ENCODE measurements at places on chromosomes 11 and 22. TPM values are rescaled to one million over a fixed set of nuclear protein-coding genes. Genes with fewer than 3 reads are reported as not detected.

CARS1 gene
- 217 TPM for total RNA-seq

ISX gene
- not detected for total RNA-seq

DNA sequence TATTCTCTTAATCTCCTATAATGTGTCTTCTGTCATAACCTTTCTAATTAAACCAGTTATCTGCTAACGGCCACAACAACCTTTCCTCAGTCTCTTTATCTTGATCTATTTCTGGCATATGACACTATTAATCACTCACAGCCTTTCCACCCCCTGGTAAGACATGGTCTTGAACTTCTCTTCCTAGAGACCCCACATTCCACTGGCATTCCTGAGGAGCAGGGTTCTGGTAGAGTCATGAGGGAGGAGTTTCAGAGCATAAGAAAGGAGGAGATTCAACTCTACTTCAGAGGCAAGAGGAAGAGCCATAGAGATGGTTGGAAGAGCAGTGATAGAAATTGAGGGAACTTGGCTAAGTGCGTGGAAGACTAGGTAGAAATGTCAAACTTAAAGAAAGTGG, 325.6 kb downstream of the BLID start:
- H3K4me3 ChIP-seq = no peak overlapping the region
- H3K4me1 ChIP-seq = no peaks in the 10 kb centered on the region
- no peak overlapping the region for H3K27ac ChIP-seq
- no peak for DNase-seq
- peaks cover 9% of the 10 kb centered on the region for H3K27me3 ChIP-seq

DNA sequence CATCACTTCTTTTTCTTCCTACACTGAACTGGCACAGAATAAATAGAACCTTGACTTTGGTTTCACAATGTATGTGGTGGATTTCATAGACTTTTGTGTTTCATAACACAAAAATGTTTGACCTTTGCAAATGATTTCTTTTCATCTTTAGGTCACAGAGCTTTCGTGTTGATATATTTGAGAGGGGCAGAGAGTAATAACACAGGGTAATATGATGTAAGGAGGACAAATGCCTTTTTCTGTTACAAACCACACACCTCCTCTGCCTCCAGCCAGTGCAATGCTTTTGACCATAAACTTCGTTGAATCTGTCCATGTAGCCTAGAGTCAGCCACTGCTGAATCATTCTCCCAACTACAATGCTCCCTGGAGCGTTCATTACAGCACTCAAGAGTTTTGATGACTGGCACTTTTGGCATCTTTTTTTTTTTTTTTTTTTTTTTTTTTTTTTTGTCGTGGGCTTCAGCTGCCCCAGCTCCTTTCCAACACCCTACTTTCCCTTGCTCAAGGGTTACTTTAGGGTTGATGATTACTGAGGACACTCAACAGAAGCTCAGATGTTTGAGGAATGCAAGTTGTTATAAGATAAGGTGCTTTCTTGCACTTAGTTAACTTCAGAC, 11.4 kb upstream of the CAT start:
- H3K36me3 ChIP-seq = no peaks in the 10 kb centered on the region
- no peak overlapping the region for H3K27ac ChIP-seq
- H3K4me1 ChIP-seq = no peaks in the 10 kb centered on the region
- H3K4me3 ChIP-seq = no peak overlapping the region

GRCh38 chr11:109349276-109350080, 72.5 kb upstream of the C11orf87 start:
- H3K4me1 ChIP-seq = no peaks in the 10 kb centered on the region
- no peaks in the 10 kb centered on the region for H3K27me3 ChIP-seq
- H3K4me3 ChIP-seq = no peak overlapping the region
- H3K36me3 ChIP-seq = no peaks in the 10 kb centered on the region
- H3K27ac ChIP-seq = no peak overlapping the region

SYT9 gene
- not detected for total RNA-seq

Measured in activated T-cell treated with anti-CD3 and anti-CD28 coated beads, Interleukin-2, amount 50 U/mL, for 72 hours (primary cell).